CD8-positive, alpha-beta T cell (primary cell): ENCODE measurements at places on chromosomes 4 and X.

DNA sequence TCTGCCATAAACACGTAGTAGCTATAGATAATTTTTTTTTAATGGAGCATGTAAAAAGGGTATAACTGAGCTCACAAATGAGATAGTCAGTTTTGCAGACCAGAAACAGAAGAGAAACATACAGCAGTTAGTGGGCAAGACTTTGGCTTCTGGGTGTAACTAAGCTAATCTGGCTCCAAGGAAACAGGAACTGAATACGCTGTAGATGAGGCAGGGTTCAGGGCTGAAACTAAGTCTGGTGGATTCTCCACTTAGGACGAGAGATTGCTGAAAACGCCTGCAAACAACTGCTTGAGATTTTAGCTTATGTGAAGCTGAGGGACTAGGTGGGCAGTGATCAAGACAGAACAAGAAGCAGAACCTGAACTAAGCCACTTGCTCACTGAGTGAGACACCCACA, 91.7 kb downstream of the SMIM20 start:
- DNase-seq: no peak

GRCh38 chr4:186760576-186760975, 36.9 kb upstream of the FAT1 start:
- no peak for DNase-seq

DNA sequence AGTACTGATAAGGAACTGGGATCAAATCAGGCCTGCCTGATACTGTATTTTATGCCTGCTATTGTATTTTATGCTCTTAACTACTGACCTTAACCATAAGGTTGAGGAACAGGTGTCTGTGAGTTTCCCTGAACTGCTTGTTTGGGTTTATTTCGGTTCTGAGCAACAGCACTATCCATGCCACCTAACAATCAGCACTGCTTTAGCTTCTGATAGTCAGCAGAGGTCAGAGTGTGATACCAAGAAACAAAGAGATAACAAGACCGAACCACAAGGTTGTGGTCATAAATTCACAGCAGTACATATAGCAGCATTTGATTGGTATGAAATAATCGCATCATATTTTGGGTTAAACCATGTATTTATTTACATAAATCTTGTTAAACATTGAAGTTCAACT, 362.2 kb downstream of the FGF13 start:
- no peak for DNase-seq

DNA sequence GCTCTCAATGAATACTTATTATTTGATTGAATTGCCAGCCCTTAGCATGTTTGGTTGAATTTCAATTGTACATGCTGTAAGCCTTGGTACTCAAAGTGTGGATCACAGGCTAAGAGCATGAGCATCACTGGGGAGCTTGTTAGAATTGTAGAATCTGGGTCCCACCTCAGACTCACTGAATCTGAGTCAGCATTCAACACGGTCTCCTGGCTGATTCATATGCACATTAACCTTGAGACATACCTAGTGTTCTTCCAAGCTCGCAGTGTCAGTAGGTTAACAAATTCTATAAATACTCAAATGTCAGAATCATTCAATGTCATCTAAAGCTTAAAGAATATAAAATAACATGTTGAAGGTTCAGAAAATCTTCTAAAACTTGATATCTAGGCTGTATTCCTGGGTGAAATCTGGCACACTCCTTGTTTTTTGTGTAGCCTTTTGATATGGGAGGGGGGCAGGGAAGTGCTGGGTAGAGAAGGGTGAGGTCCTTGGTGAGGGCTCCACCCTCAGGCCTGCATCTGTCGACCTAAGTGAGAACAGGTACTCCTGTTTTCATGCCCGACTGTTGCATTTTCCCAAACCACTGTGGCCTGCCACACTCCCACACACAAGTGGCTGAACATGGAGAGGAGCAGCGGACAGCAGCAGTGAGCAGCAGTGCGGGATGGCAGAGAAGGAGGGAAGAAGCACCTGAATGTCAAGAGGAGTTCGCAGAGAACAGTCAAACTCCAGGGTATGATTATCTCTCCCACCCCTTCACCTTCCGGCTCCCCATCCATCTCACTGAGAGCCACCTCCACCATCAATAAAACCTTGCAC, 529.6 kb upstream of the IGFBP7 start:
- DNase-seq: no peak

- DNase-seq: no peak
Measured at GRCh38 chr4:41443340-41444079, 94.4 kb upstream of the LIMCH1 start.

GRCh38 chr4:100593935-100594334, 76.1 kb upstream of the EMCN start:
- DNase-seq: no peak

GRCh38 chrX:133294126-133294525, 76.0 kb upstream of the TFDP3 start:
- DNase-seq: no peak

GRCh38 chrX:147079974-147080373, 265.4 kb upstream of the CXorf51A start:
- no peak for DNase-seq

DNA sequence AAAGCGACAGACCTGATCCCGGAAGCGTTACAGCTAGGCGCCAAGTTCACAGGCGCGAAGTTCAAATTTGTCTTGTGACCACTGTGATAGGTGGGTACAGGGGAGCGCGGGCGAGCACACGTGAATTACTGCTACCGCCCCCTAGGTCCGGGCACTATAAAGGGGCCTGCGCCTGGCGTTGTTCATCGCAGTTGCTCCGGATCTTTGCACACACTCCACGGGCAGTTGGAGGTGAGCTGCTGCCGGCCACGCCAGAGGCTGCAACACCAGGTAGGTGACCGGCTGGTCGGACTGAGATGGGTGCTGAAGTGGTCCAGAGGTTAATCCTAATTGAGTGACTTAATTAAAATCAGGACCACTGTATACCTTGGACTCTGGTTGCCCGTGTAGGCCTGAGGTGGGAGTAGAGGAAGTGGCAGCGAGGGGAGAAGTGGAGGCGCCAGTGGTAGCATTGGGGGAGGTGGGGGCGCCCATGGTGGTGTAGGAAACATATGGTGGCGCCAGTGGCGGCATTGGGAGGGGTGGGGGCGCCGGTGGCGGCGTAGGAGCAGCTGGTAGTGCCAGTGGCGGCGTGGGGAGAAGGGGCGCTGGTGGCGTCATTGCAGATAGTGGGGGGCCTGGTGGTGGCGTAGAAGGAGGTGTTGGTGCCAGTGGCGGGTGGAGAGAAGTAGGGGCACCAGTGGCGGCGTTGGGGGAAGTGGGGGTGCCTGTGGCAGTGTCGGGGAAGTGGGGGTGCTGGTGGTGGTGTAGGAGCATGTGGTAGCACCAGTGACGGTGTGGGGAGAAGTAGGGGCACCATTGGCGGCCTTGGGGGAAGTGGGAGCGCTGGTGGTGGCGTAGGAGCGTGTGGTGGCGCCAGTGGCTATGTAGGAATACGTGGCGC, at the start of gene GCNA:
Gene GCNA (plus strand): TSS at position 185 of the 883 bp plus-strand sequence. CDS start 2,385 bp downstream, outside the sequence.
- DNase-seq: no peak

DNA sequence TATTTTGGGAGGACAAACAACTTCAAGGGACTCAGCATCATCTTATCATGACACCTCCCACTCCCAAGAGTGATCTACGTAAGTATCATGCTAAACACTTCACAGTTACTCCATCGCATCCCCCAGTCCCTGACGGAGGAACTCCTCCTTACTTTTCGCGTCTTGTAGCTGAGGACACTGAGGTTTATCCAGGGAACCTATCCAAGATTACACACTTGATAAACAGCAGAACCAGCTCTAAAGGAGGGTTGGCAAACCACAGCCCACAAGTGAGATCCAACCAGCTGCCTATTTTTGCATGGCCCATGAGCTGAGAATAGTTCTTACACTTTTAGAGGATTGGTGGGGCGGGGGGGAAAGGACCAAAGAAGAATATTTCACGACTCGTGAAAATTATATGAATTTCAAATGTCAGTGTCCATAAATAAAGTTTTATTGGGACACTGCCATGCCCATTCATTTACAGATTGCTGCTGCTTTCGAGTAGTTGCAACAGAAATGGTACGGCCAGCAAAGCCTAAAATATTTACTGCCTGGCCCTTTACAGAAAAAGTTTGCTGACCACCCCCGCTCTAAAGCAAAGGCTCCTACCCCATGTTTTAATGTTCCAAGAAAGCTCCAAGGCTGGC, 47.8 kb downstream of the SEPSECS start:
- DNase-seq: no peak

- DNase-seq: no peak
Measured at GRCh38 chrX:9055354-9055753, 21.4 kb upstream of the FAM9B start.

DNA sequence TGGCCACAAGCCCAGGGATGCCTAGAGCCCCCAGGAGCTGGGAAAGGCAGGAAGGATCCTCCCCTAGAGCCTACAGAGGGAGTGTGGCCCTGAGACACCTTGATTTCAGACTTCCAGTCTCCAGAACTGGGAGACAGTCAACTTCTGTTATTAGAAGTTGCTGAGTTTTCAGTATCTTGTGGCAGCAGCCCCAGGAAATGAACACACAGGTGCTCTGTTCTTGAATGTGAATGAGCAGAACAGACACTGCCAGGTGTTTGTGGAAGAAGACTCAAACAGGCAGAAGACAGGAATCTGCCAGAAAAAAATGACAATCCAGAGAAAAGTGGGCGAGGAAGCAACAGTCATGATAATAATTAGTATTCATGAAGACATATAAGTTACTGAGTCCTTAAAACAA, 64.5 kb upstream of the STS start:
- DNase-seq: no peak

DNA sequence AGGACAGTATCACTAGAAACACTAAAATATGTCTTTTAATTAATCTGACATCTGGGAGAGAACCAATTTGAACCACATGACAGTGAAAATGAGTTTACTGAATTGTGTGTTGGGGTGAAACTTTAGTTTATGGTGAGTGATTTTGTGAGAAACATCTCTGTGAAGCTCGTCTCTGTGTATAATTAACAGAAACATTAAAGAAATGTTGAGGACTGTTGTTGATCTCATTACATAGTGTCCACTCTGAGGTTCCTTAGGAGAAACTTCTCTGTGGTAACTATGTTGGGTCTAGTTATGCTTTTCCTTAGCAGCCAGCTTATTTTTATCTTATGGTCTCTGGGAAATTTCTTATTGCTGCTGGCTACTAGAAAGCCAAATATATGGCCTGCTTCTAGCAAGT, 15.8 kb downstream of the FGF2 start:
- no peak for DNase-seq

DNA sequence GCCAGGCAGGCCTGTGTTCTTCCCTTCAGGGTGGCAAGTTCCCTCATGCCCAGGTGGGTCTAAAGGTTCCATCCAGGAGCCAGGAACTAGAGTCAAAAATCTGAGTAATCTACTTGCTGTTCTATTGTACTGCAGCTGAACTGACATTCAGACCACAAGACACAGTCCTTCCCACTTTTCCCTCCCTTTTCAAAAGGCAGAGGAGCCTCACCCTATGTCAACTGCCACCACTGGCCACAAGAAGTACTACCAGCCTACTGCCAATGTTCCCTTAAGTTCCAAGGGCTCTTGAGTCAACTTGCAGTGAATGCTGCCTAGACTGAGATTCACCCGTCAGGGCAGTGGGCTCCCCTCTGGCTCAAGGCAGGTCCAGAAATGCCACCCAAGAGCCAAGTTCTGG, 133.5 kb downstream of the FAM47B start:
- DNase-seq: no peak

- no peak for DNase-seq
Measured at GRCh38 chr4:149211876-149212275, 603.8 kb downstream of the IQCM start.

DNA sequence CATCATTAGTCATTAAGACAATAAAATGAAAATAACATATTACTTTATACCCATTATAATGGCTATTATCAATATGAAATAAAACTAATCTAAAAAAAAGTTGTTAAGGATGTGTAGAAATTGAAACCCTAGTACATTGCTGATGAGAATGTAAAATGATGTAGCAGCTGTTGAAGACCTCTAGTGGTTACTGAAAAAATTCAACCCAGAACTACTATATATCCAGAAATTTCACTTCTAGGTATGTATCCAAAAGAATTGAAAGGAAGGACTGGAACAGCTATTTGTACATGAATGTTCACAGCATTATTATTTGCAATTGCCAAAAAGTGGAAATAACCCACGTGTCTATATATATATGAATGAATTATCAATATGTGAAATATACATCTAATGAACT, 180.3 kb upstream of the KLHL4 start:
- no peak for DNase-seq

GRCh38 chr4:16516796-16517439, 290.6 kb upstream of the TAPT1 start:
- no peak for DNase-seq

DNA sequence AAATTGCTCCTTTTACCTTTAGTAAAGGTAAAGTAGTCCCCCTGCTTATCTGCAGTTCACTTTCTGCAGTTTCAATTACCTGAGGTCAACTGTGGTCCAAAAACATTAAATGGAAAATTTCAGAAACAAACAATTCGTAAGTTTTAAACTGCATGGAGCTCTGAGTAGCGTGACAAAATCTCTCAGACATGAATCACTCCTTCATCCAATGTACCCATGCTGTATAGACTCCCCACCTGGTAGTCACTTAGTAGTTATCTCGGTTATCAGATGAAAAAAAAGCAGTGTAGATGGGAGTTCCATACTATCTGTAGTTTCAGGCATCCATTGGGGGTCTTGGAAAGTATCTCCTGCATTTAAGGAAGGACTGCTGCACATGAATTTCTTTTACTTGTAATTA, 7.7 kb downstream of the UNC5C start:
- DNase-seq: no peak

GRCh38 chr4:80839281-80839680, 191.2 kb upstream of the BMP3 start:
- no peak for DNase-seq

DNA sequence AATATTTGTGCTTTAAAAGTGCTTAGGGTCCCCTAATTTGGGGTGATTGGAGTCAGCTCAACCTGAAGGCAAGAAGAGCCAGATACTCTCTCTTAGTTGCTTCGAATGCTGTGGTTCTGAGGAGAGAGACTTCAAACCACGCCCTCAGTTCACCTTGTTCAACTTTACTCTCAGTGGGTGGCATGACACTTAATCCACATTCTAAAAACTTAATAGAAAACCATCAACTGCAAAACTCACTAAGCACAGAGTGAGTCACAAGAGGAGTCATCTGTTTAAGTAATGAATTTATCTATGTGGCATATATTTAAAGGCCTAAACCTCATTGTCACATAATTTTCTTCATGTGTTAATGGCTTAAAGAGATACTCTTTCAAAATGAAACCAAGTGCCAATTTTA, 99.5 kb upstream of the SLC4A4 start:
- DNase-seq: no peak

DNA sequence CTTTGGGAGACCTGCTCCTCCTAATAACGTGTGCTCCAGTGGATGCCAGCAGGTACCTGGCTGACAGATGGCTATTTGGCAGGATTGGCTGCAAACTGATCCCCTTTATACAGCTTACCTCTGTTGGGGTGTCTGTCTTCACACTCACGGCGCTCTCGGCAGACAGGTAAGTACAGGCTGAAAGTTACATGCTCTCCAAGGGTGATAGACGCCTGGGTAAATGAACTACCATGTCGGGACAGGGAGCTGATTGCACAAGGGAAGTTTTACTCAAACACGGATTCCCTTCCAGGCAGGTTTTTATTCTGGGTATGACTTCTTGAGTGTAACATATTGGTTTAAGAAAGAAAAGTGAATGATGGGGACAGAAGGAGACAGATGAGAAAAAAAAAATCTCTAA, 836 bp downstream of the GRPR start:
- no peak for DNase-seq
